ENCODE measurements at places on chromosomes 5 and 9. TPM values are rescaled to one million over a fixed set of nuclear protein-coding genes. Genes with fewer than 3 reads are reported as not detected.

Gene FRMD3
- 0.76 TPM for total RNA-seq

Gene ACTBL2
- not detected for total RNA-seq

Gene UBE2QL1
- total RNA-seq: 0.13 TPM

Gene CLK4
- 13.5 TPM for total RNA-seq

Gene COL15A1
- total RNA-seq: 2.8 TPM

Gene KCNV2
- not detected for total RNA-seq

Gene CER1
- not detected for total RNA-seq
